ENCODE measurements at places on chromosomes 3 and 15.

- DNase-seq, result no peak
These were observed 8.4 kb upstream of the PLA1A start for GRCh38 chr3:119589102-119589773.

DNA sequence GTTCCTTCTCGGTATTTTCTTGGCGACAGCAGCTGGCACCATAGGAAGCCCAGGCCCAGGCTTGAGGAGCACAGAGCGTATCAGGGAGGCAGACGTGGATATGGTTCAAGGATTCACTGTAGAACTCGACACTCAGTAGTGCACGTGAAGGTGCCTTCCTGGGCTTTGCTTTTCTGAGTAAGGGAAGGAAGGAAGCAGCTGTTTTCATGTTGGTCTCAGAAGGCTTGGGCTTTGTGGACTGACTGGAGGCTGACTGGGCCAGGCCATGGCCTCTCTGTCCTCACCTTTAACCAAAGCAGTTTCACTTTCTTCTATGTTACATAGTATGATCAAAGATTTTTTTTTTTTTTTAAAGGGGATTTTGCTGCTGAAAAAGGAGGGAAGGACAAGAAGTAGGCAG, 6.9 kb upstream of the GHRL start:
- no peak for DNase-seq

GRCh38 chr15:31295658-31296057, 31.0 kb upstream of the KLF13 start:
- DNase-seq, result no peak

DNA sequence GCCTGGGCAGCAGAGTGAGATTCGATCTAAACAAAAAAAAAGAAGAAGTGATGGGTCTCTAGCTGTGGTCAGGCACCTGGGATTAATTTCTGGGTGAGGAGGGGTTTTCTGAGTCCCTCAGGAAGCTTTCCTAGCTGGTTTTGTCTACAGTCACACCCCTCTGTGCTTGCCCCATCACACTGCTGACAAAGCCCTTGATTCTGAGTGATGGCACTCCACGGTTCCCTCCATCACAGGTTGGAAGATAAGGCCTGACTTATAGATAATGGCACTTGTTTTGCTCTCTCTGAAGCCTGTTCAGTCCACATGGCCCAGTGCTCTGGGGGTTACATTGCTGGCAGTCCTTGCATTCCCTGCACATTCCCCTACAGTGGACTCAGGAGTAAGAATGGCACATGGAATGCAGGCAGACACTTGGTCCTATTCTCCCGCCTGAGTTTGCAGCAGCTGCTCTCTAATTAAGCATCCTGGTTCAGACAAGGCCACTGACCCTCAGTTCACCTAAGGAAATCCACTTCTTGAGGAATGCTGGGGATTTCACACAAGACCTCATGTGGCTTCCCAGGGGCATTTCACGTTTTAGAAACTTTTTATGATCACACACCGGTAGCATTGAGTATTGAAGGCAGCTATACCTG, 81.0 kb upstream of the NMNAT3 start:
- DNase-seq, result no peak

DNA sequence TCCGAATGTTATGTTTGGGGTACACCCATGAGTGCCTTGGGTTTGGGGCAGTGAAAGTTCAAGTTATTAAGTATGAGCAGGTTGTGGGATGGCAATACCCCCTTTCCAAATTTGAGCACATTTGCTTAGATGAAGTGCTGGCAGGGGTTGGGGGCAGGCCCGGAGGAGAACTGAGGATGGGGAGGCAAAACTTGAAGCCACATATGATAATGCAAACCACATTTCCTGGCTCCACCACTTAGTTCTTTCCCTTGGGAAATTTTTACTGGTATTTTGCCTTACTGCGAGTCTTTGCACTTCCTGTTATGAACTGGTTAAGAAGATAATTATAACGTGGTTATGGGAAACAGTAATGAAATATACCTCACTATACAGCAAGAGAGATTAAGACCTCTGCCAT, 336.0 kb upstream of the ONECUT1 start:
- DNase-seq, result no peak

DNA sequence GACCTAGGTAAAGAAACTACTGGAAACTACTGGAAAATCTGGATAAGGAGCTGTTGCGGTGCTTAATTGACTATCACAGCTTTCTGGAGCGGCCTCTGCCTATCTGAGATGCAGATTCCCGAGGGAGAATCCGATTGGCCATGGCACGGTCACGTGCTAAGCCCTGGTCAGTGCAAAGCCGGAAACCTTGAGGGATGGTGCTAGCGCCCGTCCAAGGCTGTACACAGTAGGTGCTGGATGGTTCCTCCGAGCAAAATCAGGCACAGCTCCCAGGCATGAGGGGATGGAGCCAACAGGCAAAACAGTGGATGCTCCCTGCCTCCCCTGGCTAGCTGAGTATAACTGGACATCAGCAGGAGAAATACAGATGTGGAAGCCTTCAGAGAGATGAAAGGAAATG, 238.7 kb upstream of the HES1 start:
- DNase-seq, result no peak

DNA sequence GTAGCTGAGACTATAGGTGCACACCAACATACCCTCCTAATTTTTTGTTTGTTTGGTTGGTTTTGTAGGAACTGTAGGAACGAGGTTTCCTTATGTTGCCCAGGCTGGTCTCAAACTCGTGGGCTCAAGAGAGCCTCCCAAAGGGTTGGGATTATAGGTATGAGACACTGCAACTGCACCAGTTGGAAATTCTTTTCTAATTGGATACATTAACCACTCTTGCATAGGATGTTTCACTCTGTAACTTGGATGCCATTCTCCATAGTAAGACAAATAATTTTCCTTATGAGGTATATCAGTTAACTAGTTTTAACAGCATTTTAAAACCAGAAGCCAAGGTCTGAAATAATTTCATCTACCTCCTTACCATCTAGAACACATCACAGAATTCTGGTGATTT, 6.7 kb upstream of the ALCAM start:
- DNase-seq, result no peak

Measured in effector memory CD8-positive, alpha-beta T cell (primary cell).